ENCODE measurements at places on chromosomes 5 and 9.

GRCh38 chr9:31776471-31776870 lies 608.0 kb upstream of the ACO1 start:
- no peak for DNase-seq

DNA sequence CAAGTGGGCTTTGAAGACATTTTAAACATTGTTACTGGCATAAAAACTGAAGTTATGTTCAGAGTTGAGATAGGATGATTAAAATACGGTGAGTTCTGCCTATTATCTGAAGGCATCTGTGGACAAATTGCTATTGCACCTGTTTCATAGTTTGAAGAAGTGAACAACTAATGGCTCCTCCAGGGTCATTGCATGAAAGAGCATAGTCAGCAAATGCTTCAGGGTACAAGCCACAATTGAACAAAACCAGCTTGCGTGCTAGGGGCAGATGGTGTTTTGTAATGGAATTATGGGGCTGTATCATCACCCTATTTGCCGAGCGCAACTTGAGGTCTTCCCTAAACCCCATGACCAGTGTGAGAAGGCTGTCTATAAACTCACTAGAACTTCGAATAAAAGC lies 369.1 kb downstream of the MTRR start:
- no peak for DNase-seq

DNA sequence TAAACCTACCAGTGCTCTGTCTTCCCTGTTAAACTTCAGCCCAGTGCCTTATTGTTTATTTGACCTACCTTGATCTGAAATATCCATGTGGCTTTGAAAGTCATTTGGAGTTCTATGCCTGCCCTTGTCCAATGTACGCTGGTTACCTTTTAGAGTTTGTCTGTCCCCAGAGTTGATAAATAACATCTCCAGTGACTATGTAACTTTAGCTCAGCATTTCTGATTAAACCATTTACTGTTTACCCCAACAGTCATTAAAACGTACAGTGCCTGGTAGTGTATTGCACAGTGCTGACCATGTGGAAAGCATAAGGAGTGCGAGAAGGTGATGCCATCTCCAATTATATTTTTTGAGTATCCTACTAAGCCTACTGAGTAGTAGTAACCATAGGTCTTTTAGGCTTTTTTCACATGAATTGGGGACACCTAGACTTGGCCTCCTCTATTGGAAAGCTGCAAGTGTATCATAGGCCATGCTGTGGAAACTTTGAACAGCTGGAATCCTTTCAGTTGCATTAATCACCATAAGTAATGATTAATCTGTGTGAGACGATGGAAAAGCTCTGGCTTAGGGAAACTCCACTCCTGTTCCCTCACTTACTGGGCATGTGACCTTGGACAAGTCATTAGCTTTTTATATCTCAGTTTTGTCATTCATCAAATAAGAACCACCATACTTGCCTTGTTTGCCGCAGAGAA lies 93.5 kb downstream of the MAST4 start:
- no peak for DNase-seq

GRCh38 chr9:8251566-8251965 lies 452.0 kb upstream of the DMAC1 start:
- DNase-seq = no peak

DNA sequence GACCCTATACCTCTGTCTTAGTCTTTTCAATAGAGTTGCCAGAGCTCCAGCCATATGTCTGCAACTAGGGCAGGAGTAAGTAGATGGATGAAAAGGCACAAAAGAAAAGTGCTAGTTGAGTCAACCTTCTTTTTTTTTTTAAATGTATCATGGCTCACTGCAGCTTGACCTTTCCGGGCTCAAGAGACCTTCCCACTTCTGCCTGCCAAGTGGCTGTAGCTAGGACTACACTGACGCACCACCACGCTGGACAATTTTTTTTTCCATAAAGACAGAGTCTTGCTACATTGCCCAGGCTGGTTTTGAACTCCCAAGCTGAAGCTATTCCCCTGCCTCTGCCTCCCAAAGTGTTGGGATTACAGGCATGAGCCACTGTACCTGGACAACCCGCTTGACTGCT lies 27.3 kb downstream of the FOXE1 start:
- DNase-seq = no peak

DNA sequence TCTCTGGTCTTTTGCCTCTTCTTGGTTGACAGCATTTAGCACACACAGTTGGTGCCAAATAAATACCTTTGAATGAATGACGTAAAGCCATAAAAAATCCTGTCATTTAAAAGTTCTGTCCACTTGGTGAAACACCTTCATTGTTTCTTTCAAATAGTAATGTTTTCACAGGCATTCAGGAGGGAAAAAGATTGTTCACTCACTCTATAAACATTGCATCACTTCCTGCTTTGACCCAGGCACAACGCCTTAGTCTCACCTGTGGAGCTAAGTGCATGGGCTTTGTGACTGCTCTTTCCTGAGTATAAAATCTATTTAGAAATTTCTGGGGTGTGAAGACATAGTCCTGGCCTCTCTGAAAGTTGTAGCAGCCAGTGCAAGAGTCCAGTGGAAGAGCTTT lies 88.9 kb upstream of the CXCL14 start:
- no peak for DNase-seq

- no peak for DNase-seq
Observed at GRCh38 chr9:76658510-76659231, 105.6 kb upstream of the PCA3 start.

DNA sequence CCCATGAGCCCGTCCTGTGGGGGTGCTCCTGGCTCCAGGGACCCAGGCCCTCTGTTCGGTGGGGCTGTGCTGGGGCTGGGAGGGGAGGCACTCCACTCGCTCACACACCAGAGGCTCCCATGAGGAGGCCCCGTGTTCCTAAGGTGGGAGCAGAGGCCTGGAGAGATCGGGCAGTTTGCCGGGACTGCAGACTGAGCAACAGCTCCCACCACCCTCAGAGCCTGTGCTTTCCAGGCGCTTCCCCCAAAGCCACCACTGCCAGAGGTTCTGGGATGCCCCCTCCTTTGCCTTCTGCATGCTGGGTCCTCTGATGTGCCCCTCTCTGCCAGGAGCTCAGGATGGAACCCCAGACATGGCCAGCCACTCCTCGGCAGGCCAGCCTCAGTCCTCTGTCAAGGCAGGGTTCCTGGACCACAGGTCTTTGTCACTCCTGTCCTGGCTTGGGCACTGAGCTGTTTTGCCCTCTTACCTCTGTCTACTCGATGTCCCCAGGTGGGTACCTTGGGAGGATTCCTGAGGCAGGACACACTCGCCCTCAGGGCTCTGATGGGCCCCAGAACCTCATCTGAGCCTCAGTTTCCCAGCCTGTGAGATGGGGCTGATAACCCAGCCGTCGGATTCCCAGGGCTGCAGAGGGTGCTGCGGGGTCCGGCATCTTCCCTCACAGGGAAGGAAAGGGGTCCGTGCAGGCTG lies 80.8 kb downstream of the TSPAN17 start:
- no peak for DNase-seq

DNA sequence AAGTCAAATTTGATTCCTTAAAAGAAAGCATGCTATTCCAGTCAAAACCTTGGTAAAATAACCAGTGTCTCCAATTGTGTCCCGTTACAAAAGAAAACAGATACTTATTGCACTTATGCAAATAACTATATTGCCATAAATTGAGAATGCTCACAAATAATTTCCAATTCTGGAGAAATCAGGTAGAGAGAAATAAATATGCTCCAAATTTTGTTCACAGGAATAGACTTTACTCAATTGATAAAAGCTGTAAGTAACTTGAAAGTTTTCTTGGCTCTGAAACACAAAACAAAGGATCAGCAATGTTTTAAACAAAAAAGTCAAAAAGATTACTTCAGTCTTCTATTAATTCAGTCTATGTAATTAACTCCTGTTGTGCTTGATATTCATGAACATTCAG lies 7.8 kb upstream of the DTWD2 start:
- DNase-seq = no peak

- no peak for DNase-seq
Observed at GRCh38 chr5:163385271-163385670, 52.1 kb upstream of the CCNG1 start.

DNA sequence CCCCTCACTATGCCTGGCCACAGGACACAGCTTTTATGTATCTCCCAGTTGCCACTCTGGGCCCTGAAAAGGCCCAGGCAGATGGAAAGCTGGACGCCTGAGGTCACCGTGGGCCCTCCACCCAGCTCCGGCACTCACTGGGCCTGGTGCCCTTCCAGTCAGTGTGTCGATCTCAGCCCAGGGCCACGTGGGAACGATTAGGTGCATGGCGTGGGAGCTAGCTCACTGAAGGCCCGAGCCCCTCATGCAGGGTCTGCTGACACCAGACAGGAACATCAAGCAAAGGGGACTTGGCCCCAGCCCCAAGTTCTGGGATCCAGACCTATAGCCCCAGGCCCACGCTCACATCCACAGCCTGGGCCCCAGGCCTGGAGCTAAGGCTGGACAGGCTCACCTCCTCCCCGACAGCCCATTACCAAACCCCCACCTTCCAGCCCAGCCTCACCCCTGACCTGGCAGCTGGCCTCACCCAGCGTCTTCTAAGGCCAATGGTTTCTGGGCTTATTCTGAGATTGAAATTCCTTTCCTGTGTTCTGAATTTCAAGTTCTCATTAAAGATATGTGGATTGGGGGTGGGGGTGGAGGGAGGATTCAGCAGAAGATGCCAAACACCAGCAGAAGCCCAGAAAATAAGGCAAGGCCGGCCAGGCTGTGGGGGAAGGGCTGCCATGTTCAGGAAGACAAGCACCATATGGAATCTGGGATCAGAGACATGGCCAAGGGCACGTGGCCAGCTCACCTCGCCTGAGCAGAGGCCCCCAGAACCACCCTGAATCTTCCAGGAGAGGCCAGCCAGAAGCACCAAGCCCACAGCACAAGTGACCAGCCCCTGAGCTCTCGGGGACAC lies 74.5 kb downstream of the ADAMTS2 start:
- no peak for DNase-seq

- no peak for DNase-seq
Observed at GRCh38 chr5:157196045-157196444, 15.4 kb downstream of the ITK start.

- no peak for DNase-seq
Observed at GRCh38 chr5:163384669-163385068, 52.7 kb upstream of the CCNG1 start.

DNA sequence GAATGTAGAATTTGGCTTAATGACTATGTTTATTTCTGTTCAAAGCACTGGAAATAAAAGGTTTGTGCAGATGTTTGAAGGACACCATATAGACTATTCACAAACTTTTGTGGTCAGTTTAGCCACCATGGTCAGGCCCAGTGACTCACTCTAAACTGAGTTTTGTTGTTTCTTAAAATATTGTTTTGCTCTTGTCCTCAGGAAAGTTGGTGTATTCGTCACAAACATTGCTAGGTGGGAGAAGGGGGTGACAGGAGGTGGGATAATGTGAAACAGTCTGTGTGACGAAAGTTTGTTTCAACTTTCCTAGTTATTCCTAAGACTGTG lies 35.0 kb upstream of the LIFR start:
- DNase-seq = no peak

GRCh38 chr9:128005923-128006322 lies 25.1 kb upstream of the EEIG1 start:
- DNase-seq = no peak

DNA sequence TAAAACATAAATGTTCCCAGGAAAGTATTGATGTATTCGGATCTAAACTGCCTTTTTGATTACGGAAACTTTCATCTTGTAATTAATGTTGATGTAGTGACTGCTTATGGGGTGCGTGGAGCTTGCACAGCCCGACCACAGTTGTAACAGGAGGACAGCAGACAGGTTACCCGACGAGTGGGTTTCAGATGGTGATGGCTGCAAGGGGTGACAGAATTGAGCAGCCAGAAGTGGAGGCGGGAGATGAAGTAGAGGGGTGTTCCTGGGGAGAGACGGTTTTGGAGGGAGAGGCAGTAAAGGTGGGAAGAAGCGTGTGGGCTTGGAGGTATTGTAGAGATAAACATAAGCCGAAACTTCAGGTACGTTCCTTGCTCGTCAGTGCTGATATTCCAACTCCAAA lies 5.8 kb downstream of the CEP72 start:
- no peak for DNase-seq

DNA sequence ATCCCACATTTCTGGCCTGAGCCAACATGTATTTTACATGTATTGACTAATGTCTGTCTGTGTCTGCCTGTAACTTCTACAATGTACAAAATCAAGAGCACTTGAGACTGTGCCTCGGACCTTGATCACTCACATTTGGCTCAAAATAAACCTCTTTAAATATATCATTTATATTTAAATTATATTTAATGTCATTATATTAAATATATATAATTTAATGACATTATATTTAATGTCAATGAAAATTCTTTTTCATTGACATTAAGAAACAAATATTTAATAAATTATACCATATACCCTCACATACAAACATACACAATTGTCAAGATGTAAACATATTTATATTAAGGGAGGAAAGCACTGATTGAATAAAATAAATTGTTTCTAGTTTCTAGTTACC lies 1099.8 kb upstream of the CDH18 start:
- DNase-seq = no peak

DNA sequence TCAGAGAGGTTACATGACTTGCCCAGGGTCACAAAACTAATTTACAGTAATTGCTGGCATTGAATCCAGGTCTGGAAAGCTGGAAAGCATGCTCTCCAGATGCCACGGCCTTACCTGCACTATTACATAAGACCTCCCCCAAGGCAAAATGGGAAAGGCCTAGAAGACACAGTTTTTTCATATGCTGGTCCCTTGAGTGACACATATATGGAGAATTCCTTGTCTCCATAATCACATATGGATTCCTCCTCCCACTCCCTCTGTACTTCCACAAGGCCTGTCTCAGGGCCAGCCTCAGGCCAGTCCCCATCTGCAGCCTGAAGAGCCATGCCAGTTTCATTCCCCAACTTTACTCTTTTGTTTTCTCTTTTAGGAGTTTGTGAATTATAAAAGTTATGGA lies 28.6 kb upstream of the MEIKIN start:
- DNase-seq = no peak

DNA sequence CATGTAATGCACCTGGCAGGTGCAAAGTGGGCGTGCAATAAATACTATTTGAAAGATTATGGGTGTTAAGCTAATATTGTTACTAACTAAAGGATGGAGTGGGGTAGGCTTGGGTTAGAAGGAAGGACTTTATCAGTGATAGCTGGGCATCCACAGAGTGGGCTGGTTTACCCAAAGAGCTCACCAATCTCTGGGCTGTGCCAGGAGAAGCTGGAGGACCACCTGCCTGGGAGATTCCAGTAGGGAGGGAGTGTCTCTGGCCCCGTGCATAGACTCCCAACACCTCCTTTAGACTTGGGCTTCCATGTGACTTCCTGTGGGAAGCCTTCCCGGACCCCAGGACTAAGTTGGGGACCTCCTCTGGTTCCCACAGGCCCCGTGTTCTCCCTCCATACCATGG lies 5.6 kb upstream of the URM1 start:
- no peak for DNase-seq

- DNase-seq = no peak
Observed at GRCh38 chr5:110413856-110414255, 312.6 kb downstream of the TMEM232 start.

- no peak for DNase-seq
Observed at GRCh38 chr5:121533814-121534213, 317.9 kb upstream of the FTMT start.

- no peak for DNase-seq
Observed at GRCh38 chr5:64806537-64806936, 37.8 kb downstream of the CWC27 start.

Data from stimulated activated CD4-positive, alpha-beta T cell treated with anti-CD3 and anti-CD28 coated beads, Interleukin-15, amount 100 ng/mL, for 1 hour (primary cell).